Body of pancreas (tissue), 4 donors: ENCODE measurements at places on chromosomes 12 and 14.

DNA sequence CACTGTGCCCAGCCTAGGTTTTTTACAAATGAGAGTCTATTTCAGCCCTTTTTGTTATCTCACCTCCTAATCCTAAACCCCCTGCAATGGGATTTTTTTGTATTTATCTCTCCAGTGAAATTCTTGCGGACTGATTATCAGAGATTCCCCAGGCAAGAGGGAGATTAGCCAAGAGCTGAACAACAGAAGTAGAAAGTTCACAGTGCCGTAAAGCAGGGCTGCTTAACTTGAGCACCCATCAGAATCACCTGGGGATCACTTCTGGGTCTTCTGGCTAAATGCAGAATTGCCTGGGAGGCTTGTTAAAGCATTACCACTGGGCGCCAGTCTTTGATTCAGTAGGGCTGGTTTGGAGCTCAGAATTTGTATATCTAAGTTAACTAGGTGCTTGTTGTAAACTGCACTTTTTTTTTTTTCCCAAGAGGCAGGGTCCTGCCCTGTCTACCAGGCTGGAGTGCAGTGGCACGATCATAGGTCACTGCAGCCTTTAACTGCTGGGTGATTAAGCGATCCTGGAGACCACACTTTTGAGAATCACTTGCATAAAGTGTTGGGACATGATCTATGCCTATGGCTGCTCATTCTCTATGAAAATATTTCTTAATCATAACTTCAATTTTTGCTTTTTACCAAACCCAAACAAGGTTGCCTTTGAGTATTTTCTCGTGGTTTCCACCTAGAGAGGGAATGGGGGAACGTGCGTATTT lies 1.1 kb upstream of the DPPA3 start:
- no peak for DNase-seq

- DNase-seq = peak; percentile 94
Measured at GRCh38 chr12:53380104-53380793, at the start of gene SP1. Gene SP1 (plus strand): TSS chr12:53380176. CDS start chr12:53380292, 116 bp downstream.

GRCh38 chr12:39401459-39401858 lies 41.5 kb downstream of the KIF21A start:
- no peak for DNase-seq

DNA sequence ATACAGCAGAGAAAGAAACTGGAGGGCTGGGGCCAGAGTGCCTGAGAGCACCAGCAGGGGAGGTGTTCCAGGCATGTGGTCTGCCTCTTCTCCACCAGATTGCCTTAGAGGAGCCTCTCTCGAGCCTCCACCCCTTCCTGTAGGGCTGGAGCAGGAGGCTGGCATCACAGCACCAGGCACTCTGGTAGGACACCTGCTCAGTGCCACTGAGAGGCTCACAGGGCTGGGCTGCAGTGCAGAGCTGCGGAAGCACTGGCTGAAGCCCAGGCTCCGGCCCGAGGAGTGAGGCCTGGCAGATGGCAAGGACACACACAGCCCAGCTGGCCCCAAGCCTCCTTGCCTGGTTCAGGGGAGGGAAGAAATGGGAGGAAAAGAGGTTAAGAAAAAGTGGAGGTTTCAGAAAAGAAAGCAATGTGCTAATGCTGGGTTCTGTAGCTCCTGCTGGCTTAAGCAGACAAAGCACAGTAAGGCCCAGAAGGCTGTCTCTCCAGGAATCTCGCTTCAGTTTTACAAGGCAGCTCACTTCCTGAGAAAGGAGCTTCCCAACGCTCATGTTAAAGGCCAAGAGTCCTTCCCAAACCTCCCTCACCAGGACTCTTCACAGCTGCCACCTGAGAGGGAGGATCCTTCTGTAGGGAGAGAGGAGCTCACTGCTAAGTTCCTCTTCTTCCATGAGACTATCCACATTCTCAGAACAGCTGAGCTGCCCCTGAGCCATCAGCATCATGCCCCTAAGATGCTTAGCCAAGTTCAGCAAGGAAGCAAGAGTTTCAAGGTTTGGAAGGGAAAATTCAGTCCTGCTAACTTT lies 23.8 kb downstream of the SPTB start:
- peak; percentile 4 for DNase-seq

GRCh38 chr14:101235335-101236103 lies 325.8 kb upstream of the DIO3 start:
- DNase-seq = peak; percentile 68

DNA sequence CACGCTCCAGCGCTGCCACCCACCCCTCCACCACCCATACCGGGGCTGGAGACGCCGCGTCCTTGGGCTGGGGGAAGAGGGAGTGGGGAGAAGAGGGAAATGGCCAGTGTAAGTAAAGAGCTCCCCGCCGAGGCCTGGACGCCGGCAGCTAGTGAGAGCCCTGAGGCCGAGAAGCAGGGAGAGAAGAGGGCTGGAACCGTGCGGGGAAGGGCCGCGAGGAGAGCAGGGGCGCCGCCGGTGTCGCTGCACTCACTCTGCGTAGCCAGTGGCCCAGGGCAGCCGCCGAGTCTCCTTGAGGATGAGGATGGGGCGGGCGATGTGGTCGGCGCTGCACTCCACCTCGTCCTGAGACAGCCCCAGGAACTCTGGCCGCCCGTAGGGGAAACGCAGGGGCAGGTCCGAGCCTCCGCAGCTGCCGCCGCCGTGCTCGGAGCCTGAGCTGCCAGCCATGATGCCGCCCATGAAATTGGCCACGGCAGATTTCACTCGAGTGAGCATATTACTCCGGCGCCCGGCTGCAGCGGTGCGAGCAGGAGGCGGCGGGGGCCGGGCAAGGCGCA lies 631 bp downstream of the PPM1H start:
- peak; percentile 35 for DNase-seq

- no peak for DNase-seq
Measured at GRCh38 chr12:58087423-58088127, 146.2 kb downstream of the ATP23 start.

DNA sequence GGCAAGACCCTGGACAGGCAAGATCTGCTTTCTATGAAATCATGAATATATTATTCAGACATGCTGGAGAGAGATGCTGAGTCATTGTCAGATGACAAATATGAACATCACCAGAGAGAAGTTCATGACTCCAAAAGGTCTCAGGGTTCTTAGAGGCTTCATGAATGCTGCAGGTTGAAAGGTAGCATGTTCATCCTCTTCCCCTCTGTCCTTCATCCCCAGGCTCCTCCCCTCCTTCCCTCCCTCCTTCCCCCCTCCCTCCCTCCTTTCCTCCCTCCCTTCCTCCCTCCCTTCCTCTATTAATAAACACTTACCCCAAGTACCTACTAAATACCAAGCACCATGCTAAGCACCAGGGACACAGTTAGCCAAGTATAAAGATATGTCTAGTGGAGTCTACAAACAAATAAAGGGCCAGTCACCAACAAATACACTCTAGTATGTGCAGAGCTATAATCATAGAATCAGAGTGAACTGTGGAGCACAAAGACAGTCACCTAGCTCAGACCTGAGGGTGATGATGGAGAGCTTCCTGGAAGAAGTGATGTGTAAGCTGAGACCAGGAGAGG lies 46.2 kb downstream of the RPH3A start:
- no peak for DNase-seq

- no peak for DNase-seq
Measured at GRCh38 chr12:130673036-130673705, 42.9 kb downstream of the RIMBP2 start.

- no peak for DNase-seq
Measured at GRCh38 chr14:28102814-28103213, 663.8 kb upstream of the FOXG1 start.

- DNase-seq = no peak
Measured at GRCh38 chr12:47718531-47718930, 6.8 kb downstream of the ENDOU start.

- no peak for DNase-seq
Measured at GRCh38 chr14:63562405-63562804, 19.2 kb upstream of the PPP2R5E start.

DNA sequence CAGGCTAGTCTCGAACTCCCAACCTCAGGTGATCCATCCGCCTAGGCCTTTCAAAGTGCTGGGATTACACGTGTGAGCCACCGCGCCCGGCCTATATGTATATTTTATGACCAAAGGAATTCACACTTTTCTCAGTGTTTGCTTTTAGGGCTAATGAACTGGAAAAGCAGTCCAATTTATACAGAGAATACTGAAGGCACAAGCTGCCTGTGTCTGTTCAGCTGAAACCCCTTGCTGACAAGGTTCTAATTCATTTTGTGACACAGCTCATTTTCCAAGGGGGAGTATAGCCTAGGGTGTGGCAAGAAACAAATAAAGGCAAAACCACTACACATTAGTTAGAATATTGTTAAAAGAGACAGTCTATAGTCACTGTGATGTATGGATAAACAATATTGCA lies 18.3 kb upstream of the NEMF start:
- no peak for DNase-seq

DNA sequence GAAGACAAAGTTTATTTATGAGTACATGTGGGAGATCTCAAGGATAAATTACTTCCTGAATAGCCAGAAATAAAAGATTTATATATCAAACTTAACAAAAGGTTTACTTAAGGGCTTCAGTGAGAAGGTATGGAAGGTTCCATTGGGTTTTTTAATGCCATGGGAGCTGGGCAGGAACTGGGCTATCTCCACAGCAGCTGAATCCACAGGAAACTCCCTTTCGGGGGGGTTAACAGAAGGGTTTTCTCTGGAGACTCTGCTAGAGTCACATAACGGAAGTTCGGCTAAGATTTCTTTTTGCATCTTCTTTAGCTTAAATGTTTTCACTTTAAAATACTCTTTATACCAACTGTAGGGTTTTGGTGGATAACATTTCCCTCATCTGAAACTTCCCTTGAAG lies 113.5 kb downstream of the UNC79 start:
- DNase-seq = no peak

DNA sequence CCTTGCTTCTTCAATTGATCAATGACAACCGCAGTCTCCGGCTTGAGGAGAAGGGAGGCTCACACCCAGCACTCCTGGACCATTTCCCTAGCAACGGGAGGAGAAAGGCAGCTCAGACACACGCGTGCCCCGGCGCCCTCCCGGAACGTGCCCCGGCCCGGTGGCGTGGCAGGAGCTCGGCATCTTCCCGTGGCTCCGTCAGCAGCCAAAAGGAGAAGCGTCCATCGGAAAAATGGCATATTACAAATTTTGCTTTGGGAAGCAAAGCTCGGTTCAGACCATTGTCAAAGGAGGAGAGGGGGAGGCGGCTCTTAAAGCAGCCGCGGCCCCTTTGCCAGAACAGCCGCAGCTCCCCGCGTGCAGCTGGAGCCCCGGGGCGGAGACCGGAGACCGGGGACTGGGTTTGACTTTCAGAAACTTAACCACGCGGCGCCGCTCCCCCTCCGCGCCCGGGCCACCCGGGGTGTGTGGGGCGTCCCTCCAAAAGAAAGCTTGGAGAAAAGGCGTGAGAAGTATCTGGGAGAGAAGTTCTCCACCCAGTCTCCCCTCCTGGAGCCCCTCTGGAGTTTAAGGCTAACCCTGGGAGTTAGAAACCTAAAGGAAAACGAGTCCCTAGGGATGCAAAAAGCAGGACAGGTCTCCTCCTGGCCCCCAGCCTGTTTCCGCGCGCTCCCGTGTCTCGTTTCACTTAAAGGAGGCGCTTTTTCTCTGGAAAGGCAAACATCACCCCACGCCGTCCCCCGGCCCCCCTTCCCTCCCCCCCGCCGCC lies 545 bp downstream of the PPFIA2 start:
- peak; percentile 10 for DNase-seq

DNA sequence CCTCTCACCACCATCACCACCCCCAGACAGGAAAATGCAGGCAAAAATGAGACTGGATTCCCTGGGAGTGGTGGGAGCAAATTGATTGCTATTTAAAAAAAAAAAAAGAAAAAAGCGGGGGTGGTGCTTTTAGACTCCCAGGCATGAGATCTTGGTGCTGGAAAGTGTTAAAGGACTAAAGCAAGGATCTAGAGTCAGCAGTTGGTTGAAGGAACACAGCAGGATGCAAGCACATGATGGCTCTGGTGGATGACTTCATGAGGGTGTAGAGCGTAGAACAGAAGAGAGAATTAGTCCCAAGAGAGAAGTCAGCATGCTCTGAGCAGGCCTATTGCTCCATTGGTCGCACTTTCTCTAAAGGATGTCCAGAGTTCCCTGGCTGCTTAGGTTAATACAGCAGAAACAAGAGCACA lies 183.8 kb upstream of the HMGA2 start:
- DNase-seq = peak; percentile 4

DNA sequence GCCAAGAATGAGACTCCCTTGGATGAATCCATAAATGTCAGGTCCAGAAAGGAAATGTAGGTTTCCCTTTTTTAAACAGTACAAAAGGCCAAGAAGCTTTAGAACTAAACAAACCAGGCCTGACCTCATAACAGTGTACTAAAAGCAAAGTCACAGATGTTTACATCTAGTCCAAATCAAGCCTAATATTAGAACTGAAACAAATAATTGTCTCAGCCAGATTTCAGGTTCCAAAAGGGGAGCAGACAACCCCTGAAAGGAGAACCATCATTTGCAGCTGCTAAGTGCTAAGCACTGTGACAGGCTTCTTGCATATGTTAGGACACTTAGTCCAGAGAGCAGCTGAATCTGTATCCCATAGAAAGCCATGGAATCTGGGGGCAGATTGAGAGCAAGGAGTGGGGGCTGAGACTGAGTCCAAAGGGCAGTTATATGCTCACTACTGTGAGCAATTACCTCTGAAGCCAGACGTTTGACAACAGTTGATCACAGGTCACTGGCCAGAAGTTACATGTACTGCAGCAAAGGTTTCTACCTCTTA lies 90.1 kb downstream of the STXBP6 start:
- DNase-seq = no peak

- no peak for DNase-seq
Measured at GRCh38 chr12:41514907-41515306, 326.8 kb downstream of the PDZRN4 start.

DNA sequence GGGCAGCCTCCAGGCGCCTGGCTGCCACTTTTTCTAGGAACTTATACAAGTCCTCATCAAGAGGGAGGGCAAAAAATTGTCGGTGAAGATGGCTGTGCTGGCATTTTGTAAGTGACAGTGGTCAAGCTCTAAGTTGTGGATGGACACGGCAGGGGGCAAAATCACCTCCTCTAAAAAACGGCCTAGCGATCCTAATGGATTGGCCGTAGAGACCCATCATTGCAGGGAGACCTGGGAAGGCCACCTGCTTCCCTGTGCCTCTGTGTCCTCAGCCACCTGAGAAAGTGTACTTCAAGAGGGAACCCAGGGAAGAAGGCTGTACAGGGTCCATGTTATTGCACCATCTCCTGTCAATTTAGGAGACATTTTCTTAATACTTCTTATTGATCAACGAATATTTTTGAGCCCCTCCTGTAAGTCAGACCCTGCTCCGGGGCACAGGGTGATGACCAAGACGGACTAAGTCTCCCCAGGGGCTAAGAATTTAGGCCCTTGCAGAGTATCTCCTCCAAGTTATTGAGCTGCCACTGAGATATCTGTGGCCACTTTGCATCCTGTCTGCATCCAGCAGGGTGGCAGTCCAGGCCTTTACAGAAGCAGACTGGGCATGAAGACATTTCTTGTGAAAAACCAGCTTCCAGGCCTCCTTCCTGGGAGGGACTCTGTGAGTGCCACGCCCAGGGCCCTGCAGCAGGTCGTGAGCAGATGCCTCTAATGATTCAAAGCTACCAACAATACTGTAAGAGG lies 40.5 kb downstream of the PSMA6 start:
- no peak for DNase-seq

DNA sequence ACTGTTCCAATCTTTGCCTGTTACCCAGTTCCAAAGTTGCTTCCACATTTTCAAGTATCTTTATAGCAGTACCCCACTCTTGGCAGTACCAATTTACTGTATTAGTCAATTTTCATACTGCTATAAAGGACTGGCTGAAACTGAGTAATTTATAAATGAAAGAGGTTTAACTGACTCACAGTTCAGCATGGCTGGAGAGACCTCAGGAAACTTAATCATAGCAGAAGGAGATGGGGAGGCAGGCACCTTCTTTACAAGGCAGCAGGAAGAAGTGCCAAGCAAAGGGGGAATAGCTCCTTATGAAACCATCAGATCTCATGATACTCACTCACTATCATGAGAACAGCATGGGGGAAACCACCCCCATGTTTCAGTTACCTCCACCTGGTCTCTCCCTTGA lies 215.0 kb downstream of the SNAPC1 start:
- no peak for DNase-seq
